ENCODE measurements at places on chromosomes 1 and 21. TPM values are rescaled to one million over a fixed set of nuclear protein-coding genes. Genes with fewer than 3 reads are reported as not detected.

DNA sequence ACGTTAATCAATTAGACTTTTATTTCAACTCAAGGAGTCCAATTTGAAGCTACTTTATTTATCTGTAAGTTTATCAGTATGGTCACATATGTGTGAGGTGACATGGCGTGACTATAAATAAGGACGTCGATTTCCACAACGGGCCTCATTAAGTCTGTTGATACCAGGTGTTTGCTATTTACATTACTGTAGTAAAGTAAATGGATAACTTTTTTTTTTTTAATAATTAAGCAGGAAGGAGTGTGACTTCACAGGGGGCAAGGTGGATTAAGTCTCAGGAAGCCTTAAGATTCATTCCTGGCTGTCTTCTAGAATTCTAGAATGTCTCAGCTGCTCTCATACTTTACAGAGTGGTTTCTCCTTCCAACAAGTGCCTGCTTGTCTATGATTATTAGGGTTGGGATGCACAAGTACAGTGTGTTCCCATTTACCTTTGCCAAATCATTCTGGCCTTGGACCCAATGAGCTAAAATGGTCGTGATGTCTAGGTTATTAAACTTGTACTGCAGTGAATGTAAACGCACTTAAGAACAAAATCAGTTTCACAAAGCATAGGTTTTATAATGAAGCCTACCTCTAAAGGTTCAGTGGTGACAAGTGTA, 15.5 kb downstream of the MAP3K7CL start:
- no peak for DNase-seq

DNA sequence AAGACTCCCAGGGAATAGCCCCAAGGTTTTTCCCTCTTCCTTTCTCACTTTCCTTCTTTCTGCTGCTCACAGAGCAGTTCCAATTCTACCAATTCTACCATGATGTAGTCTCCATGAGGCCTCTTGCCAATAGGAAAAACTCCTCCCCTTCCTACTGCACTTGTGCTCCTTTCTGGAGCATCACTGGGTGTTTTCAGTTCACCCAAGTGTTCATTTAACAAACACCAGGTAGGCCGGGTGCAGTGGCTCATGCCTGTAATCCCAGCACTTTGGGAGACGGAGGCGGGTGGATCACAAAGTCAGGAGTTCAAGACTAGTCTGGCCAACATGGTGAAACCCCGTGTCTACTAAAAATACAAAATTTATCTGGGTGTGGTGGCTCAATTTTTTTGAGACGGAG, 26.6 kb upstream of the H3-3A start:
- DNase-seq = no peak

Gene TACSTD2
- total RNA-seq = 19.1 TPM

Gene RAP1GAP
- total RNA-seq = 0.38 TPM

Gene TDRD10
- total RNA-seq = 5.8 TPM

DNA sequence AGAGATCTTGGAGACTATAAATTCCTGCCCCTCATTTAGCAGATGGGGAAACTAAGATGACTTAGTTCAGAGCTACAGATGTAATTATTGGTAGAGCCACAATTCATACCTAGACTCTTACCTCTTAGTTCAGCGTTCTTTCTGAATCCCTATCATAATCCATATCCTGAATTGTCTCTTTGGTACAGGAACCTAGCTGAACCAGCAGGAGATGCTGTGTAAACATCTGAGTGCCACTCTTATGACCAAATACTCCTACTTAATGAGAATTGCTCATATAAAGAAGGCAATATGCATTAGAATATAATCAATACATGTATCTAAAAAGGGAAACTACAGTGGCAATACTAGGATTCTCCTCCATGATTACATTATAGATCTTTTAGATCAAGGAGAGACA, 459.0 kb downstream of the SIPA1L2 start:
- no peak for DNase-seq

DNA sequence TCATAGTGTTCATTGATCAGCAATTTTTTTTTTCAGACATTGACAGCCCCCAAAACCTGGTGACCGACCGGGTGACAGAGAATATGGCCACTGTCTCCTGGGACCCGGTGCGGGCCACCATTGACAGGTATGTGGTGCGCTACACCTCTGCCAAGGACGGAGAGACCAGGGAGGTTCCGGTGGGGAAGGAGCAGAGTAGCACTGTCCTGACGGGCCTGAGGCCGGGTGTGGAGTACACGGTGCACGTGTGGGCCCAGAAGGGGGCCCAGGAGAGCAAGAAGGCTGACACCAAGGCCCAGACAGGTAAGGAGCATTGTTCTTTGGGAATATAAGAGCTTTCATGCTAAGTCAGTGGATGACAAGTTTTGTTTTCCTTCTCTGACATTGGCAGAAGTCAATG, 49.3 kb downstream of the TNN start:
- no peak for DNase-seq

Gene SELENBP1
- 14.9 TPM for total RNA-seq

GRCh38 chr1:86146566-86146965, 10.0 kb downstream of the COL24A1 start:
- DNase-seq = no peak

Gene LRRC3
- 1.8 TPM for total RNA-seq

Measured in posterior vena cava (tissue), 2 donors.